Choroid plexus epithelial cell (primary cell): ENCODE measurements at places on chromosomes 12 and 14.
A peak's percentile ranks its signal among the peaks of the same experiment; 100 is the strongest.

- no peak for DNase-seq
Measured at GRCh38 chr14:99028521-99028920, 243.5 kb downstream of the BCL11B start.

DNA sequence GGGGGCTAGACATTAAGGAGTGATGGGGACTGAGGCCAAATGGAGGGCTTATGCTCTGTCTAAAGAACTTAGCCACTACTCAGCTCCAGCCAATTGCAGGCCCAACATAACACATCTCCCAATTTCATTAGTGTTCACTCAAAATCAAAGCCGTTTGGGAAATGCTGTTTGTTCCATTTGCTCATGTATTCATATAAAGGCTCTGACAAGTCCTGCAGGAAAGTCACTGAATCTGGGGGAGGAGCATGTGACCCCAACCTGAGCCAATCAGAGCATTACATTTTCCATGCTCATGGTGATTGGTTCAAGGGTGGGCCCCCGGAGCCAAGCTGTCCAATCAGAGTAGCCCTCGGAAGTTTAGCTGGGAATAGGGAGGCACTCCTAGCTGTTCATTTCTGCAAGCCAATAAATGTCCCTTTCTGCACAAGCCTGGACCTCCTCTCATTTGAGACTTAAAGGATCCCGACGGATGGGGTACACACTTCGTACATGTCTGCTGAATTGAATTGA lies 20.9 kb downstream of the SDSL start:
- DNase-seq = no peak

DNA sequence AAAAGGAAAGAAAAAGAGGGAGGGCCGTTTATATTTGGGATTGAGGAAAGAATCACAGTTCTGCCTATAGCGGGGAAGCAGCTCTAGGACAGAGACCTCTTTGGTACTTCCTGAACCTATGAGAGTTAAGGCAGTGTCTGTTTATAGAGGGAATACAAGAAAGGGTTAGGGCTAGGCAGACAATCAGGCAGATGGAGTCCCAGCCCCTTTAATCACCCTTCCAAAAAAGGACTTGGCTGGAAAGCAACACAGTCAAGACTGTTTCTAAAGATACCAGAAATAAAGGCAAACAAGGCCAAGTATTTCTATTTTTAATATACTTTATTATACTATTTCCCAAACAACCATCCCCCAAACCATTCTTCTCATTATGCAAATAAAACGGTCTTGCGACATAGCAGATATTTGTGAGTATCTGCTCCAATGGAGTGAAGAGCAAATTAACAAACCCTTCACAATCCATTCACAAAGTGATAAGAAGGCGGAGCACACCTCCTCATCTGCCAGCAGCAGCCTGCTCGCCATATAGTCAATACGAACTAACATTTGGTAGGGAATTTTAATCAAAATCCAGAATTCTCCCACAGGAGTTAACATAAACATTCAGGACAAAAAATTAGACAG lies 697 bp upstream of the GRIP1 start:
- no peak for DNase-seq

GRCh38 chr12:24034160-24034559 lies 84.7 kb upstream of the SOX5 start:
- DNase-seq = peak; percentile 34
